ENCODE measurements at places on chromosomes 16 and 17. TPM values are rescaled to one million over a fixed set of nuclear protein-coding genes. Genes with fewer than 3 reads are reported as not detected.
A peak's percentile ranks its signal among the peaks of the same experiment; 100 is the strongest.

C16orf74 gene
- total RNA-seq: 38.0 TPM

HEATR9 gene
- total RNA-seq: 1.2 TPM

GRCh38 chr17:69213059-69213813, 15.4 kb downstream of the ABCA10 start:
- no peak for DNase-seq

DNA sequence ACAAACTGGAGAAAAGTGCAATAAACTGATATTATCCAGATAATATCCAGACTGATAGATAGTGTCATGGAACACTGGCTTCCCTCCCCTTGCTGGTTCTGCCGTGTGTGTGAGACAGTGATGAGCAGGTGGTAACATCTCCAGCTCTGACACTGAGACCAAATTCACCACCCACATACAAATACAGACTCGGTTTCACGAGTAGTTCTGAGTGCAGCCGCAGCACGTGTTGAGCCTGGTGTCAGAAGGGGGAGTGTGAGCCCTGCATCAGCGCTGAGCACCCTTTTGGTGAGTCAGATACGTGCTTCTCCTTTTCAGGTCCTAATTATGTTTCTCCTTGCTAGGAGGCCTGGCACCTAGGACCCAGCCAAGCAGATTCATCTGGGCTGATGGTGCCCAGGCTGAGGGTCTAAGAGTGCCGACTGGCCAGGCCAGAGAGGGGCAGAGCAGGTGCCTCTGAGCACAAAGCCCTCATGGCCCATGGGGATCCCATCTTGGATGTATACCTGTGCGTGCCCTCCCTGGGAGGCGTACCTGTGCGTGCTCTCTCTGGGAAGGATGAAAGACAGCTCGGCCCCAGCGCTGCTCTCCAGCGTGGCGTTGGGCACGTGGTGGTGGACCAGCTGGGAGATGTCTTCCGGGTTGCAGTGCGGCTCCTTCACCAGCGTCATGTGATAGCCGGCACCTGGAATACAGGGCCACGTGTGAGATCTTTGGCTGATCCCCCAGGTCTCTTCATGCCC, 27.3 kb upstream of the RNPS1 start:
- DNase-seq: no peak

- peak; percentile 79 for DNase-seq
Observed at GRCh38 chr17:38877130-38877851, 7.4 kb downstream of the LASP1 start.

- DNase-seq: no peak
Observed at GRCh38 chr17:29595107-29595942, 2.4 kb downstream of the ANKRD13B start.

DNA sequence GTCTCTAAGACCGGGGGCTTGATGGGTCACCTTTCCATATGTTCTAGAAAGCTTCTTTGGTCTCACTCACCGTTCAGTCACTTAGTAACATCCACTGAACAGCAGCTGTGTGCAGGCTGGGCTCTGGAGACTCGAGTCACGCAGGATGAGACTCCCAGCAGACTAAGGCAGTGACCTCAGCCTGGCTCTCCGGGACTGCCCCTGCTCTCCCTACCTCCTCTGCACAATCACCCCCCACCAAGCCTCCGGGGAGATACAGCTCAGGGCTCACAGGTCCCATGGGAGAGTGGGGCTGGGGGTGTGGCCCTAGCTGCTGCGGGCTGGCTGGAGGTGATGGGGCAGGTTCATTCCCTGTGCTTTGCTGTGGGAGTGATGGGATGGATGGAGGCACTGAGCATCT, 14.1 kb downstream of the FLYWCH2 start:
- DNase-seq: no peak

ATXN1L gene
- total RNA-seq: 35.6 TPM

ZNF423 gene
- not detected for total RNA-seq

DNA sequence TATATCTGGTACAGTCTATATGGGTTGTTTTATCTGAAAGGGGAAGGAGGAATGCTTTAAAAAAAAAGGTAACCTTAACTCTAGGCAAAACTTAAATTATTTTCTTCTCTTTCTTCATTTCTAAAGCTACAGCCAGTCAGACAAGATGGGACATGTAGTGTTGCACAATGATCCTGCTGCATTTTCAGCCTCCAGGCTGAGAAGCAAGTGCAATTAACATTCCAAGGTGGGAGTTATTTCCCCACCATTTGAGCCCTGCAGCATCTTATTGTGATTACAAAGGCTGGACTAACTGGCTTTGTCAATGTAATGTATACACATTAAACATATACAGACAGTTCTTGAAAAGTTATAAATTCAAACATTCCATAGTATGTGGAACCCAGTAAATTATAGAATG, 22.6 kb upstream of the NF1 start:
- no peak for DNase-seq

OTOP2 gene
- not detected for total RNA-seq

- no peak for DNase-seq
Observed at GRCh38 chr17:72351884-72352346, 231.1 kb downstream of the SOX9 start.

CDH5 gene
- total RNA-seq: not detected

DNA sequence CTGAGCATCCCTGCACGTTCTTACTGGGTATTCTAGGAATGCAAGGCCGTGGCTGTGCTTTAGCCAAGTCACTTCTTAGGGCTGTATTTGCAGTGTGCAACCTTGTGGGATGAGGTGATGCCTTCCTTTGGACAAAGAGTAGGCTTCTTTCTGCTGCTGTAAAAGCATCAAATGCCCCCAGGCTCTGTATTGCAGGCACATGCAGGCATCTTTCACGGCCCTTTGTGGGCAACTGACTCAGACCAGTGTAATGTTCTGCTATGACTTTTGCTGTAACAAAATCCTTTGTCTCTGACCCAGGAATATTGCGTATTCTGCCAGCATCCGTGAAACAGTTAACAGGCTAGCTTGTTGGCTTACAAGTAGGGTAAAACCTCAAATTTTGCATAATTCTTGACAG, 30.9 kb upstream of the GCSH start:
- DNase-seq: no peak

GRCh38 chr16:19393226-19394111, 24.2 kb upstream of the TMC5 start:
- no peak for DNase-seq

DNA sequence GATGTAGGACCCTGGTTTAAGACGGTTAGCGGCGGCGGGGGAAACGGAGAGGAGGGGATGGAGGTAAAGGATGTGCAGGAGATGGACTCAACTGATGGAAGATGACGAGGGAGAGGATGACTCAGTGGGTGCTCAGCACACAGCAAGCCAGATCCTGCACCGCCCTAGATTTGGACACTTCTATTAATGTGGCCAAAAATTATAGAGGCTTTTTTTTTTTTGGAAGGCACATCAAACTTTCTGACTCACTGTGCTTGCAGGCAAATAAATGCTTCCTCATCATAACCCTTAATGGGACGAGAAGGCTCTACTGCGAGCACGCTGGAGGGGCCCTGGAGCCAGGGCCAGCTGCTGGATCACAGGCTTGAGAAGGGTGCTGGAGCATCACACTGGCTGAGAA, 36.0 kb downstream of the RTN4RL1 start:
- no peak for DNase-seq

- no peak for DNase-seq
Observed at GRCh38 chr16:25692742-25693508, 1.2 kb downstream of the HS3ST4 start.

SSTR5 gene
- total RNA-seq: not detected

- no peak for DNase-seq
Observed at GRCh38 chr17:9409878-9410277, 165.7 kb downstream of the STX8 start.

- DNase-seq: no peak
Observed at GRCh38 chr17:73198930-73199260, 6.0 kb downstream of the COG1 start.

- no peak for DNase-seq
Observed at GRCh38 chr17:10907370-10907769, 69.5 kb upstream of the PIRT start.

DNA sequence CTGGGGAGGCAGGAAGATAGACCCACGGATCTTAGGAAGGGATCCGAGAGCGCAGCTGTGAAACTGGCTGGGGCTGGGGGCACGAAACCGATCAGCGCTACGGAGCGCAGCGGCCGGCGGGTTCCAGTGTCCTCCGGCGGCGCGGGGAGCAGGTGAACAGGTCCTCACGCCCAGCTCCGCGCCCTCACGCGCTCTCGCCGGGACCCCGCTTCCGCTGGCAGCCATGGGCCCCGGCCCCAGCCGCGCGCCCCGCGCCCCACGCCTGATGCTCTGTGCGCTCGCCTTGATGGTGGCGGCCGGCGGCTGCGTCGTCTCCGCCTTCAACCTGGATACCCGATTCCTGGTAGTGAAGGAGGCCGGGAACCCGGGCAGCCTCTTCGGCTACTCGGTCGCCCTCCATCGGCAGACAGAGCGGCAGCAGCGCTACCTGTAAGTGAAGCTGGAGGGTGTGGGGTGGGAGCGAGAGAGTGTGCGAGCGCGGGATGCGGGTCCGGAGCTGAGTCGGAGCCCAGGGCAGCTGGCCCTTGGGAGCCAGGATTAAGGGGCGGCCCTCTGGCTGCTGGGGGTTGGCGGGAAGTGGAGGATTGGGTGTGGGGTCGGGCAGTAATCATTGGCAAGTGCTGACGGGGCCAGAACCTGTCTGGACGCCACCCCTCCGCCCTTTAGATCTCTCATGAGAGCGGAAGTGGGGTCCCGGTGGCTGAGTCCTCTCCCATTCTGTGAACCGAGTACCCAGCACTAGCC, 479 bp downstream of the ITGA3 start:
- peak; percentile 64 for DNase-seq

DNA sequence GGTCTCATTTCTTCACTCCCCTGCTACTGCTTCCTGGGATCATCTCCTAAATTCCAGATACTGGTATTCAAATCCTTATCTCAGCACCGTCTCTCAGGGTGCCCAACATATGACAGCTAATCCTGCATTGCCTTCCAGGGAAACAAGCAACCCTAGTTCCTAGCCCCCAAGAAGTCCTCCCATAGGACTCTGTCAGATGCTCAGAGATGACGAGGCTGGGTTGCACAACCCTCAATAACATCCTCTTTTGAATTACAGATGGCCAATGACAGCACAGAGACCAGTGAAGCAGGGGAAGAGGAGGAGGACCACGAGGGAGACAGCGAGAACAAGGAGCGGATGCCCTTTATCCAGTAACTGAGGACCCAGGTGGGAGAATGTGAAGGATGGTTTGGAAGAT, 45.0 kb upstream of the CLEC3A start:
- DNase-seq: no peak

GRCh38 chr16:84084570-84085270, 32.0 kb downstream of the MBTPS1 start:
- peak; percentile 65 for DNase-seq

GRCh38 chr17:30495586-30495985, 18.4 kb downstream of the GOSR1 start:
- DNase-seq: no peak

DNA sequence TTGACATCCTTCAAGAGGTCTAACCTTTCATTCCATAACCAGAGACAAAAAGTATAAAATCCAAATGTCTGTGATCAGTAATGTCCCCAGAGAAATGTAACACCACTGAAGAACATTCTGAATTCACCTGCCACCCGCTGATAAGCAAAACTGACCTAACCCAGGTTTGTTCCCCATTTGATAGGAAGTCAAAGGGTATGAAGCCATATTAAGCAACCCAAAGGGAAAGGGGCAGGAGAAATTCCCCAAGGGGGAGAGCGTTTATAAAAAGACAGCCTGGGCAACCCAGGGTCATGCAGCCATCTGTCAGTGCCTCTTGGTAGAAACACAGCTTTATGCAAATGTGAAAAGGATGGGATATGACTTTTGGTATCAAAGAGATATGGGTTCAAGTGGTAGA, 30.7 kb upstream of the PIK3R6 start:
- peak; percentile 4 for DNase-seq

PRSS33 gene
- not detected for total RNA-seq

- DNase-seq: peak; percentile 40
Observed at GRCh38 chr17:44005527-44006271, 1.3 kb downstream of the NAGS start.

DNA sequence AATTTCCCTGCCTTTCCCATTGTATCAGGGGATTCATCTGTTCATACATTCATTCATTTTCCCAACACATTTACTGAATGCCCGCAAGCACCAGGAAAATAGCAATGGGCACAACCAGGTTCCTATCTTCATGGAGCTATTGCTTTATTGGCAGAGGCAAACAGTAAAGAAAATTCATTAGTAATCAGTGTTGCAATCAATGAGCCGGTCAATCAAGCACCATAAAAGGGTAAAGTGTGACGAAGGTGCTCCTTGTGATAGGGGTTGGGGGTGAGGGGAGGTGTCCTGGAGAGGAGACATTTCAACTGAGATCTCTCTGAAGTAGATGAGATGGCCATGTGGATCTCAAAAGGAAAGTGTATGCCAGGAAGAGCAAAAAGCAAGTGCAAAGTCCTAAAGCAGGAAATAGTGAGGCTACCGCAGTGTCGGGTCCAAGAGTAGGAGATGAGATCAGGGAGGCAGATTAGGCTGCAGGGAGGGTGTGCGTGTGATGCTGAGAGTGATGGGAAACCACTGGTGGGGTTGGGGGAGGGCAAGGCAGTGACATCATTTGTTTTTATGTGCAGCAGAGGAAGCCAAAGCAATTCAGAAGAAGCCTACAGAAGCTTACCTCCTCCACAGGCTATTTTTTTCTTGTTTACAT, 28.4 kb downstream of the CDH13 start:
- DNase-seq: peak; percentile 42

KRTAP9-8 gene
- not detected for total RNA-seq

- peak; percentile 54 for DNase-seq
Observed at GRCh38 chr16:89137666-89138512, 33.7 kb upstream of the CDH15 start.

HLF gene
- 0.49 TPM for total RNA-seq

CDH3 gene
- 0.60 TPM for total RNA-seq

DNA sequence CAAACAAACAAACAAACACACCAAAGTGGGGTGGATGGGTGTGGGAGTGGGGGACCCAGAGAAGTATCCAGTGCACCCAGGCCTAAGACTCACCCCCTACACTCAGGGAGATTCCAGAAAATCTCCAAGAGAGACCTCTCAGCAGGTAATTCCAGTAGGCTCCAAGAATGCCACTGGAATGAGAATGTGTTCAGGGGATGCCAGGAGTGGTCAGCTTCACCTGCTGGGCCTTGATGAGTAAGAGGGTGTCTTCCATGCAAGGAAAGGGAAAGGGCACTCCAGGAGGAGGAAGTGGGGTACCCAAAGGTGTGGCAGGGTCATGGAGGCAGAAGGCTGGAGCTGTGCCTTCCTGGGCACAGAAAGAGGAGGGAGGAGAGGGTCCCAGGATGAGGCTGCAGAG, 9.9 kb downstream of the CDH1 start:
- DNase-seq: no peak

HSPB9 gene
- total RNA-seq: not detected

TAT gene
- total RNA-seq: not detected

- DNase-seq: no peak
Observed at GRCh38 chr16:84916850-84917249, 94.5 kb downstream of the ZDHHC7 start.

DNA sequence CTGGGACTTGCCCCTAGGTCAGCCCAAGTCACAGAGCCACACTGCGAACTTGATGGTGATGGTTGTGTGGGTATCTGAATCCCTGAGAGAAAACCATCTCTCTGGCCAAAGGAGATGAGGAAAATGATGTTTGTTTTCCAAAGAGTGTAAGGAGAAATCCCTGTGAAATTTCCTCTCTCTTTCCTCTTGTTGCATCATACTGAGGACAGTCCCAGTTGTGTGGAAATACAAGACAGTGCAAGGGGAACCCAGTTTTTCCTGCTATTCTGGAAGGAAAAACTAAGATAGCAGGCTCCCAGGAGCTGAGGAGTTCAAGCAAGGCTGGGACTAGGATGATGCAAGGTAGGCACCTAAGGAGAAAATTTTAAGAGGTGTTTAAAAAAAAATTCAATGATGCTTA, 86.8 kb upstream of the TOM1L1 start:
- no peak for DNase-seq

SMCR8 gene
- total RNA-seq: 49.4 TPM

GRCh38 chr16:35102780-35103403, 1643.5 kb downstream of the TP53TG3F start:
- no peak for DNase-seq
